ENCODE measurements at places on chromosomes 1 and 21.

DNA sequence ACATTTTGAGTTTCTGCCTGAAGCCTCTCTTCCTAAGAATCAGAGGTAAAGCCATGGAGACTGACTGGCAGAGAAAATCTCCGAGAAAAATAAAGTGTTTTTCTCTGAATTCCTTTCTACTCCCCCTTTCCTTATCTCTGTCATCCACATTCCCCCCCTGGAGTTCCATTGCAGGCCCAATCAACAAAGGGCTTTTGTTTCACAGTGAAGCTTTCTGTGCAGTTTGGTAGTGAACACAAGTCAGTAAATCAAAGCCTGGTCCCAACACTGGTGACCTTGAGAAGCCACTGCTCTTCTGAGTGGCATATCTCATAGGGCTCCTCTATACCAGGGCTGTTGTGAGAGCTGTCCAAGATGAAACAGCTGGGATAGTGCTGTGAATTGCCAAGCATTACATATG is 228.4 kb downstream of the SEC16B start:
- DNase-seq = no peak

DNA sequence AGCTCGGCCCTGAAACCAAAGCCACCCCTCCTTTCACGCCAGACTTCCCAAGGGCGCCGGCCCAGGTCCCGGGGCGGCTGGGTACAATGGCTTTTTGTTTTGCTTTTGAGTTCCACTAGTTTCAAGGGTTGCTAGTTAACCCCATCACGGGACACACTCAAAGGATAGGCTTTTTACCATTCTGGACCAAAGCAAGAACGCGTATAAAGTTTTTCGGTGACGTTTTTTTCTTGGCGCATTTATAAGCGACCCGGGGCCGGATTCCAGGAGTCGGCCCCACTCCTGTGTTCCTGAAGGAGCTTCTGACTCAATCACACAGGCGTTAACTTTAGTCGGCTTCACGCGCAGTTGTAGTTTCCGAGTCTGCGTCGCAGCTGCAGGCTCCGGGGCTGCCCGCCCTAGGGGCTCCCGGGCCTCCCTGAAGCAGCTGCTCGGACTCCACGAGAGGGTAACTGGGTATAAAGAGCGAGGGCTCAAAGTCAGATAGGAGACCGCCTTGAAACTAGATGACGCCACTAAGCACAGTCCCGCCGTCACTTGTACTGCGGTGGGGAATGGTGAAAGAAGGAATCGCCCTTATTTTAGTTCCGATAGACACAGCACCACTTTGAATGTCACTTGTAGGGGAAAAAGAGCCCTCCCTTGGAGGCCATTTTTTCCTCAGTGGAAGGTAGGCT is 707 bp upstream of the KLHL21 start:
- peak; percentile 83 for DNase-seq

- peak; percentile 51 for DNase-seq
These were observed 33.8 kb upstream of the EYA3 start for GRCh38 chr1:28122183-28122582.

- DNase-seq = no peak
These were observed 1392.9 kb downstream of the BRINP3 start for GRCh38 chr1:189084811-189085210.

DNA sequence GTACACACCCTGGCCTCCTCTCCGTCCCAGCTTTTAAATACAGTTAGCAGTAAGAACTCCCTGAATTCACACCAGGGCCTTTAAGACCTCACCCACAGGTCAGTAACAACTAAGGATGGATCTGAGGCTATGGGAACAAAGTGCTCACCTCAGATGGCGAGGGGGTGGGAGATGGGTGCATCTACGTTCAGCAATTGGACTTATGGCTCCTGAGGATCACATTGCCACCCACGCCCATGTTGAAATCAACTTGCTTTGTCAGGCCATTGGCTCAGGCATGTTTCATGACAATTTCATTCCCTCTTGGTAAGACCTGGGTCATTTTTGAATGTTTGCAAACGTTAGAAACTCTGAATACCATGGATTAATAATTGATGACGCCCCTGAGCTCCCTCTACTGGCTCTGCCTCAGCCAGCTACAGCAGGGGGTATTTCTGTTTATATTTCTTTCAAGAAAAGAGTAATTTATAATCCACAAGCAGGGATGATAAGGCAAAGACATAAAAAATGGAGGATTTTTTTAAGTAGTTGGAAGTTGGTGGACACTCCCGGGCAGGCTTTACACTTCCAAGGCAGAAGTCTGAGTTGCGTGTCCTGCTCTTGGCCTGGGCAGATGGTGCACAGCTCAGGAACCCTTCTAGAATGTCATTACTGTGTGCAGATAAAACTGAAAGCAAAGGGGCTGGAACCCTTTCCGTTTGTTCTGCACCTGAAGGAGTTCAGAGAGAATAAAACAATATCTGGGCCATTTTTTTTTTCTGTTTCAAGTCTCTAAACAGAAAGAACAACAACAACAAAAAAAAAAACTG is 13.7 kb upstream of the LBR start:
- DNase-seq = no peak

DNA sequence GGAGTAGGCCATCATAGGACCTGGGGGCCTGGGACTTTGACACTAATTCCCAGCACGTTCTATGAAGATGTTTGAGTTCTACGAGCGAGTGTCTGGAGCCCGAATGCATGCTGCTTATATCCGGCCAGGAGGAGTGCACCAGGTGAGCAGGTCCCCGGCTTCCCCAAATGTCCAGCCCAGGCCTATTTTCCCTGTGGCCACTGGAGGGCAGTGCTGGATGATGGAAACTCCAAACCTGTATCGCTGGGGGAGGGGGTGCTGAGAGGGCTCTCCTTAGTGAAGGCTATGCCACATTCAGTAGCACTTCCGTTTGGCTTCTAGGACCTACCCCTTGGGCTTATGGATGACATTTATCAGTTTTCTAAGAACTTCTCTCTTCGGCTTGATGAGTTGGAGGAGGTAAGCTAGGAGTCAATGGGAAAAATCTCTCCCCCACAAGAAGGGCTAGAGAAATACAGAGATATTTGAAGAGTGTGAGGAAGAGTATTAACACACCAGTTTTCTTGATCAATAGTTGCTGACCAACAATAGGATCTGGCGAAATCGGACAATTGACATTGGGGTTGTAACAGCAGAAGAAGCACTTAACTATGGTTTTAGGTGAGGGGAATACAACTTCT is 5.2 kb upstream of the FCER1G start:
- peak; percentile 68 for DNase-seq

DNA sequence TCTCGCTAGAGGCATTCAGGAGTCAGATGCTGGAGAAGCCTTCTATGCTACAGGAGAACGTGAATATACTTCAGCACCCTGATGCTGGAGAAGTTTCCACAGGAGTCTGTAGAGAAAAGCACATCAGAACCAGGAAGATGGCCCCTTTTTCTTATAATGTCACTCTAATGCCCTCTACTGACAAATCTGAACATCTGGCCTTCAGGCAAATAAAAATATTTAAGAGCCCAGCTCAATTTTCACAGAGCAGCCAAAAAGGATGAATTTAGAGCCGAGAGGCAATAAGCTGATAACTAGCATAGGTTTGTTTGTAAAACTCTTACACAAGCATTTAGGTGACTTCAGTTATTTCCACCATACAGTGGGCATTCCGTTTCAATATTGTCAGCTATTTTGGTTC is 3.8 kb upstream of the RRP15 start:
- DNase-seq = no peak

DNA sequence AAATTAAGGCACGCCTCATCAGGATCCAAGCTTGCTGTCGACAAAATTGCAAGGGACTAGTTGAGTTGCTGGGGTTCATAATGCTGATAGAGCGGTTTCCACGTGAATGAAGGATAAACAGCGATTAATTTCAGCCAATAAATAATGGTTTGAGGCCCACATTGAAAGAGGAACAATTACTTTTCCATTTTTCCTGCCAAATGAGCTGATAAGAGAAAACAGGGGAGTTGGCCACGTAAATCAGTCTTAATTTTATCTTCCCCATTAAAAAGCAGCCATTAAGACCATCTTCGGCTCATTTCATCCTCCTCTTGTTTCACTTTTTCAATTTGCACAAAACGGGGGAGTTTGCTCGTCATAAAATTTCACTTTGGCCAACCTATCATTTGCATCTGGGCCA is 235.5 kb upstream of the RRP15 start:
- DNase-seq = no peak

DNA sequence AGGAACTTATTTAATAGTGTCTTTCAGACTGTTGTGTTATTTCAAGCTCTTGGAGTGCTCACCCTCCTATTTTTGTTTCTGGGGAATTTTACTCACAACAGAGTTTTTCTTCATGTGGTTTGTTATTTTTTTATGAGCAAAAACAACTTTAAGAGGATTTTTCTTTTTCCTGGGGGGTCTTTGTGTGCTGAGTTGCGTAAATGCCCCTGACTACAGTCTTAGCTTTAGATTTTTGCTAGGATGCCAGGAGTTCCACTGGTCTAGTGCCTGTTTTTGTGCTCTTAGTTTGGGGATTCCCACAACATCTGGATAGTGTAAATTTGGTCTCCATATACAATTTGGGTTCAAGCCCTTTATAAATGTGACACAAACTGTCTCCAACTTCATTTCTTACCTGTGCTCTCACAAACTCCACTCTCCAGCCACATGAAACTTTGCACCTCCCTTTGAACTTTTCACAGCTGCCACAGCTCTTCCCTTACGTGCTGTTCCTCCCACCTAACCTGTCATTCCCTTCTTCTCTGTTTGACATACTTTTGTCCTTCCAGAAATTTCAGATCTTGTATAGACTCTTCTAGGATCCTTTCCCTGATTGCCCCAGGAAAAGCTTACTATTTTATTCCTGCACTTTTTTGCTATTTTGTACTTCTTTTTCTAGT is 180.2 kb downstream of the CRB1 start:
- no peak for DNase-seq

Measured in fibroblast of upper back skin (primary cell).